GM13976 (cell line): ENCODE measurements at places on chromosomes 11 and 22.

- no peak for DNase-seq
Measured at GRCh38 chr11:1278766-1279673, 30.4 kb downstream of the TOLLIP start.

- DNase-seq, result no peak
Measured at GRCh38 chr11:12840871-12841660, 166.8 kb downstream of the TEAD1 start.

- DNase-seq, result no peak
Measured at GRCh38 chr11:62479631-62480201, 60.9 kb downstream of the SCGB1A1 start.

DNA sequence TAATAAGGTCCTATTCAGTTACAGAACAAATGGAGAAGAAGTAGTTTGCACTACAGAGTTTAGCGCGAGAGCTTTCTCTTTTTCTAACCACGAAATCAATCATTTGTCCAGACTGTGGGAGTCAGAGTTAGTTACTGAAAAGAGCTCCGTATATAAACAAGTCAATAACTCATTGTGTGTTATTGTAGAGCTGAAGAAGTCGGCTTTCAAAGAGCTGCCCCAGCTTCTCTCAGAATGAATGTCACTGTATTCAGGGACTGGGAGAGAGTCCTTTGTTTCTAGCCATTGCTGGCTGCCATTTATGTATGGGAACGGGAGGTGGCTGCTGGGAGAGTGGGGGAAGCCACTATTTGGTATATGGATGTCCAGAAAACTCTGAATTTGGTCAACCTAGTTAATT, 227.8 kb downstream of the DCDC1 start:
- DNase-seq, result no peak

- DNase-seq, result peak; percentile 57
Measured at GRCh38 chr22:29937940-29938693, 55.1 kb downstream of the MTMR3 start.

- DNase-seq, result no peak
Measured at GRCh38 chr22:27201741-27202140, 544.4 kb downstream of the MIAT start.

DNA sequence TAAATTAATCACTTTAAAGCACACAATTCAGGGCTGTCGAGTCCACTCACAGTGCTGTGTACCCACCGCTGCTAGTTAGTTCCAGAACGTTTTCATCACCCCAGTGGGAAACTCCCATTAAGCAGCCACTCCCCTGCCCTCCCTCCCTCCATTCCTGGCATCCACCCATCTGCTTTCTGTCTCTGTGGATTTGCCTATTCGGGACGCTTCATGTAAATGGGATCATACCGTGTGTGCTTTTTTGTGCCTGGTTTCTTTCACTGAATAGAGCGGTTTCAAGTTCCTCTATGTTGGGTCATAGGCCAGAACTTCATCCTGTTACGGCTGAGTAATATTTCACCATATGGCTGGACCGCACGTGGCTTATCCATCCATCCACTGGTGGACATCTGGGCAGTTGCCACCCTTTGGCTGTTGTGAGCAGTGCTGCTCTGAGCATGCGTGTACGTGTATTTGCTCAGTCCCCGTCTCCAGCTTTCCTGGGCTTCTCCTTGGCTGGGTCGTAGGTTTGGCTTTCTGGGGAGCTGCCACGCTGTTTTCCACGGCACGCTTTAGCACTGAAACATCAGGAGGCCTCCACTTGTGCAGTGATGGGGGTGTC, 30.1 kb downstream of the ARHGAP8 start:
- DNase-seq, result no peak

- peak; percentile 18 for DNase-seq
Measured at GRCh38 chr11:111637885-111638284, 35.6 kb downstream of the SIK2 start.

- DNase-seq, result no peak
Measured at GRCh38 chr11:73126804-73127480, 15.2 kb downstream of the FCHSD2 start.

- no peak for DNase-seq
Measured at GRCh38 chr11:92269021-92269420, 44.4 kb downstream of the FAT3 start.

- DNase-seq, result peak; percentile 17
Measured at GRCh38 chr11:94271885-94272372, 32.5 kb upstream of the IZUMO1R start.

DNA sequence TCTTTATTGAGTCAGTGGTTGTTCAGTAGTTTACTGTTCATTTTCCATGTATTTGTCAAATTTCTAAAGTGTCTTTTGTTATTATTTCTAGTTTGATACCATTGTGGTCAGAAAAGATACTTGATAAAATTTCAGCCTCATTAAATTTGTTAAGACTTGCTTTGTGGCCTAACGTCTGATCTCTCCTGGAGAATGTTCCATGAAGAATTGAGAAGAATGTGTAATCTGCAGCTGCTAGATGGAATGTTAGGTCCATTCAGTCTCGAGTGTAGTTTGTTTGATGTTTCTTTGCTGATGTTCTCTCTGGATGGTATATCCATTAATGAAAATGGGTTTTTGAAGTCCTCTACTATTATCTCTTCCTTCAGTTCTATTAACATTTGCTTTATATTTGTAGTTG, 394.7 kb upstream of the ANO5 start:
- no peak for DNase-seq
